ENCODE measurements at places on chromosomes 13 and 19. TPM values are rescaled to one million over a fixed set of nuclear protein-coding genes. Genes with fewer than 3 reads are reported as not detected.

The FFAR3 gene
- 0.14 TPM for total RNA-seq

The PRKCSH gene
- 123 TPM for total RNA-seq

The KISS1R gene
- total RNA-seq: not detected

The FFAR1 gene
- total RNA-seq: not detected

The ATP13A1 gene
- 20.1 TPM for total RNA-seq

The CYP4F3 gene
- not detected for total RNA-seq

The SIGLECL1 gene
- not detected for total RNA-seq

The IGFL4 gene
- total RNA-seq: not detected

The ZNF675 gene
- total RNA-seq: 4.4 TPM

DNA sequence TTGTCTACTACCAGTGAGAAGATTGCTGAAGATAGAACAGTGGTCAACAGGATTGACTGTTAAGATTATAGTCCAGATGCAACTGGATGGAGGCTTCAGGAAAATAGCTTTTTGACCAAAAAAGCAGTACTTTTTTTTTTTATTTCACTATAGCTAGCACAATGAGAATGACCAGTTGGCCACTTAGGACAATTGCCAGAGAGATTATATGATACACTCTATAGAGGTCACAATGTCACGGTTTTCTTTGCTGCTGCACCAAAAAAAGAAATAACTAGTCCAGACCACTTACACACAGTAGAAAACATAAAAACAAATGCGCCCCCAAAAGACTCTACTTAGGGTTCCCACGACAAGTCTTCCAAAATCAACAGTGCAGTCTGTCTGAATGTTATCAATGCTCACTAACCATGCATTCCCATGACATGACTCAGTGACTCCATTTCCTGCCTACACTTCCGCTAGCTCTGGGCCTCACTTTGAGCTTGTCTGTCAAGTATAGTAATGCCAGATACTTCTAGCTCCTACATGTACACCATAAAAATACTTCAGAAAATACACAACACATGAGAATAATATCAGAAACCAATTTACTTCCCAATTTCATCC is 209.1 kb upstream of the STARD13 start:
- DNase-seq: no peak

GRCh38 chr19:18496167-18496979 is 25.5 kb downstream of the ELL start:
- peak; percentile 73 for DNase-seq

- DNase-seq: no peak
Measured at GRCh38 chr13:36275190-36276002, 22.2 kb downstream of the CCDC169 start.

- DNase-seq: peak; percentile 66
Measured at GRCh38 chr19:18171605-18172327, 1.8 kb upstream of the IFI30 start.

DNA sequence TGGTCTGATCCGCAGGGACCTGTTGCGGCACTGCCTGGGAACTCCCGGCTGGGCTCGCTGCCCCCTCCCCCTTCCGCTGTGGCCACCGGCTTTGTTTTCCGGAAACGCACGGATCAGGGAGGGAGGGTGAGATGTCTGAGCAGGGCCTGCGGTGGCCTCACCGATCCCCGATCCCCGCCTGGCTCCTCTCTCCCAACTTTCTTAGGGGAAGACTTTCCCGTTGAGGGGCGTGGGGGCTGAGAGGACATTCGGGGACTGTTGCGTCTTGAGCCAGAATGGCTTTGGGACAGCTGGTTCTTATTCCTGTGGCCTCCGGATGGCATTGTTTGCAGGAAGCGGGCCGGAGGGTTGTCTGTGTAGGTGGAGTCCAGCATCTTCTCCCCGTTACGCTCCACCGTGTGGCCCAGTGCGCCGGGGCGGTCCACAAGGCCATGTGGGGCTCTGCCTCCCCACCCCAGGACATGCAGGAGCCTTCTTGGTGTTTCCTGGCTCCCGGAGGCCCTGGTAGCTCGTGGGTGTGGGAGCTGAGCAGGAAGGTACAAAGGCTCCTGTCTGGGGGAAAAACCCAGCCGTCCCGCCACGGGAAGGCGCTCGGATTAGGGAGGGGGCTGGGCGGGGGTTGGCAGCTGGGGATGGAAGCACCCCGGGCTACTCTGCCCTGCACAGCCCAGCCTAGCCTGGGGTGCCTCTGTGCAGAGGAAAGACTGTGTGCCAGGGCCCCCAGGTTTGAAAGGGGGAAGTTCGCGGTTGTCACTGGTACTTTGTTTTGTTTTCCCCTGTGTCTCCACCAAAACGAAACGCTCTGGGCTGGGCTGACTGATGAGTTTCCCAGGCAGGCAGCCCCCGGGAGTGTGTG is 1.3 kb downstream of the CSNK1G2 start:
- no peak for DNase-seq

DNA sequence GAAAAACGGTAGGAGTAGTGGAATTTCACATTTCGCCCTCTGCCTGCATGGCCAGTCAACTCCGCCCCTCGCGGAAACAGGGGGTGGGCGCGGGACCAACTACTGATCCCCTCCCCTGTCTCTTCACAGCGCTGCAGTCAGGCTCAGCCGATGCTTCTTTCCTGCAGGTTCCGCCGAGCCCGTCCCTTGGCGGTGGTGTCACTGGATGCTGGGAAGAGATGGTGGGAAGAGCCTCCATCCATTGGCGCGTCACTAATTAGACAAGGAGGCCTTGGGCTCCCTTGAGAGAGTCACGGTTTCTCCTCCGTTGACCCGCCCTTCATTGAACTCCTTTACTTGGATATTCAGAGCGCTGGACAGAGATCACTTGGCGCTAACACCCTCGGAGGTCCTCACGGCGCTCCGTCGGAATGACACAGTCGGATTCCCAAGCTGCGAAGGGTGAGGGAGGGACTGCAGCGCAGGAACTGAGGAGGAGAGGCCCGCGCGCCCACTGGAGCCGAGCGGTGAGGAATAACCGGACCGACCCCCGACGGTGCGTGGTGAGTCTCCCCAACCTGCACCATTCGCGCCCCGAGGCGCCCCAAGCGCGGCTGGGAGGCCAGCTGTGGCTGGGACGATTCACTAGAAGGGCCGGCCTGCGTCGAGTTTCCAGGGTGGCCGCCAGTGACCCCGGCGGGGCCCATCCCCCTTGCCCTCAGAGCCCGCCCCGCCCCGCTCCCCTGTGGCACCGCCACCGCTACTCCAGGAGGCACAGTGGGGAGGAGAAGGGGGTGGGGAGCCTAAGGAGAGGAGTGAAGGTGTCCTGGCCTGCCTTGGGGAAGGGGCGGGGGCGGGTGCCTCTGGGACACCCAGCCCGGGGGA is 11.2 kb upstream of the CEACAM21 start:
- DNase-seq: no peak

GRCh38 chr13:49838989-49839388 is 46.5 kb upstream of the KPNA3 start:
- DNase-seq: no peak

GRCh38 chr13:34617473-34618083 is 324.5 kb upstream of the NBEA start:
- DNase-seq: no peak

DNA sequence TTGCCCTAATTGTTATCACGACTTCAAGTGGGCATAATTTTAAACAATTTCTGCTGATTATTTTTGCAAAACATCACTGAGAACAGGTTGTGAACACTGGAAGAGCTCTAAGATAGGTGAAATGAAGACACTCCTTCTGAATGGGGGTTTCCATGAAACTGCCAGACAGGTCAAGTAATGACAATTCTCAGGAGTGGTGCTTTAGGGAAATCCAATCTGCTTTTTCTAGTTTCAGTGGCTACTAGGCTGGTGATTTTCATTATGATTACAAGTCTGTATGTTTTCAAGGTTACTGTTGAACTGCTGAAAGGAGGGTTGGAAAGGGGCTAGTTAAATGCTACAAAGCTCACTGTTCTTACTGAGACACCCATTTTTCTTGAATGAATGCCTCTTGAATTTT is 1724.2 kb downstream of the PCDH9 start:
- DNase-seq: no peak

DNA sequence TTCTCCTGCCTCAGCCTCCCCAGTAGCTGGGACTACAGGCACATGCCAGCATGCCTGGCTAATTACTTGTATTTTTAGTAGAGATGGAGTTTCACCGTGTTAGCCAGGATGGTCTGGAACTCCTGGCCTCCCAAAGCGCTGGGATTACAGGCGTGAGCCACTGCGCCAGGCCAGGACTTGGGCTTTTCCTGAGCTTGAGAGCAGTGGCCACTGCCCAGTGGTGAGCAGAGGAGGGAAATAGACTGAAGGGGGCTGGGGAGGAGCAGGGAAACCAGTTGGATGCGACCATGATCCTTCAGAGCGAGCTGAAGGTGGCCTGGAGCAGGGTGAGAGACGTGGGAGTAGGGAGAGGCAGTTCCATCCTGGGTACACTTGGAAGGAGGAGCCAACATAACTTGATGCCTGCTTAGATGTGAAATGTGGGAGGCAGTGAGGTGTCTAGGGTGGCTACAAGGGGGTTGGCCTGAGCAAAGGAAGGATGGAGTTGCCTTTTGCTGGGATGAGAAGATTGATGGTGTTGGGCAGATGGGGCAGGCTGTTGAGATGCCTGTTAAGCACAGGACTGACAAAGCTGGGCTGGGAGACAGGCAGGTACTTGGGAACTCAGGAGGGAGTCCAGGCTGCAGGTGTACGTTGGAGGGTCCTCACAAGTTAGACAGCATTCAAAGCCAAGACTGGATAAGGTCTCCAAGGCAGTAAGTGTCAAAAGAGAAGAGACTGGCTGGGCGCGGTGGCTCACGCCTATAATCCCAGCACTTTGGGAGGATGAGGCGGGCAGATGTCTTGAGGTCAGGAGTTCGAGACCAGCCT is 31.8 kb downstream of the KCTD15 start:
- no peak for DNase-seq

- no peak for DNase-seq
Measured at GRCh38 chr13:59562924-59563323, 600.8 kb downstream of the DIAPH3 start.

DNA sequence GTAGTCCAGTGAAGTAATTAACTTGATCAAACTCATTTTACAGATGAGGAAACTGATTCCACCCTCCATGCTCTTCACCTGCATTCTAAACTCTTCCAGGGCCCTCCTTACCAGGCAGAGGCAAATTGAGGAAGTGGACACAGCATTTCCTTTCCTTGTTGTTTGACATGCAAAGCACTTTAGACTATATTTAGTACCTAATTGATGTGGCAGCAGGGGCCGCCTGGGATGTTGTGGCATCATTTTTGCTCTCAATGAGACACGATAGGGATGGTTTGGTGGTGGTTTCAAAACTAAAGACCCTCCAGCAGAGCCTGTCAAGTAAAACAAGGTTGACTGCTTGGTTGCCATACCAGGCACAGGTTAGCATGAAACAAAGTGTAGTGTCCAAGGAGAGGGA is 7.9 kb downstream of the SIPA1L3 start:
- DNase-seq: no peak

- DNase-seq: peak; percentile 98
Measured at GRCh38 chr19:58278541-58279041, at the start of gene ZNF8. Gene ZNF8 (plus strand): TSS chr19:58278955. CDS start chr19:58279082, 127 bp downstream.

DNA sequence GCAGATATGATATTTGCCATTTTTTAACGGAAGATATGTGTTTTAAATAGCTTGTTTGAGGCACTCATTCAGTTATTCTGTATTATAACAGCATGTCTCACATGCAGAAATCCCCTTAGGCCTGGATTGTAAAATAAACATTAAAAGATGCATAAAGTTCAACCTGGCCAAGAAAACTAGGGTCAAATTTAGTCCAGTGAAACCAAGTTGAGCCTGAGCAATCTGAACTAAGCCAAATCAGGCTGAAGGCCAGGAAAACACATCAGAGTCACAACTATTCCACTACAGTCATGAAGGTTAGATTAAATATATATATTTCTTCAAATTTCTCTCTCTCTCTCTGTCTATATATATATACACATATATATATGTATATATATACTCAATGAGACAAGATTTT is 504.8 kb downstream of the SLITRK1 start:
- no peak for DNase-seq

- no peak for DNase-seq
Measured at GRCh38 chr19:38318660-38319059, 985 bp upstream of the KCNK6 start.

GRCh38 chr13:25690582-25690981 is 318.8 kb downstream of the ATP8A2 start:
- no peak for DNase-seq

DNA sequence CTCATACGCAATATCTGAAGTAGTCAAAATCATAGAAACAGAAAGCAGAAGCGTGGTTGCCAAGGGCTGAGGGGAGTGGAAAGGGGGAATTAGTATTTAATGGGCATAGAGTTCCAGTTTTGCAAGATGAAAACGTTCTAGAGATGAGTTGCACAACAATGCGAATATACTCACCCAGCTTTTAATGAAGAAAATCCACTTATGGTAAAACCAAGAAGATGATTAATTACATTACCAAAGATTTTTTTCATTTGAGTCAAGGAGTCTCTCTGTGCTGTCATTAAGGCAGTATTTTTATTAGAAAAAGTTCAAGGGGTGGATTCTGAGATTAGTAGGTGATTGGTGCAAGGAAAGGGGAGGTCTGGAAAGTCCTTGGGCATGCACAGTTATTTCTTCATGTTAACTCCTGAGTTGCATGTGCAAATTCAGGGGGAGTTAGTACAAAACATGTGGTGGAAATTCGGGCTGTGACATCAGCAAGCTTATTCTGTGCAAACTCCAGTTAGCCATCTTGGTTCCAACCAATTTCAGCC is 6.9 kb upstream of the CBY2 start:
- DNase-seq: no peak

- peak; percentile 82 for DNase-seq
Measured at GRCh38 chr19:30784850-30785457, 412.8 kb downstream of the ZNF536 start.

GRCh38 chr19:13797870-13798269 is 2.6 kb downstream of the ZSWIM4 start:
- DNase-seq: peak; percentile 23

GRCh38 chr13:92029641-92030040 is 631.2 kb downstream of the GPC5 start:
- DNase-seq: no peak

DNA sequence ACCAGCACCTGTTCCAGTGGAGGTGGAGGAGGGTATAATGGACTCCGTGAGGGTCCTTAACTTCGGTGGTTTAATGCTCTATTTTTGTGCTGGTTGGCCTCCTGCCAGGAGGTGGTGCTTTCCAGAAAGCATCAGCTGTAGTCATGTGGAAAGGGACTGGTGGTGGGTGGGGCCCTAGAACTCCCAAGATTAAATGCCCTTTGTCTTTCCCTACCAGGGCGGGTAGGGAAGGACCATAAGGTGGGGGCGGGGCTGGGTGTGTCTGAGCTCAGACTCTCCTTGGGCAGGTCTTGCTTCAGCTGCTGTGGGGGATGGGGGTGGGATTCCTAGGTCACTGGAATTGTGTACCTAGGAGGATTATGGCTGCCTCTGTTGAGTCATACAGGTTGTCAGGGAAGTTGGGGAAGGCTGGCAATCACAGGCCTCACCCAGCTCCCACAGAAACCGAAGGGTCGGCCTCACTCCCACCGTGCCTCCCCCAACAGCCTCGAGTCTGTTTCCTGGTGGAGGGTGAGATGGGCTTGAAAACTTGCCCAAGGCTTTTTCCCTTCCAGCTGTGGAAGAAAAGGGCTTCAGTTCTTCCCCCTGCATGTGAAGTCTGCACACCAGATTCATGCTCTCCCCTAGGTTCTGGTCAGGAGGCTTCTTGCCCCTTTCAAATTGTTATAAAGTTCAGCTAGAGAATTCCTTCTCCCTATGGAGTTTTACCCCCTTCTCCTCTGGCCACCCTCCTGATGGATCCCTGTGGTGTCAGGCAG is 60.3 kb upstream of the CLDN10 start:
- DNase-seq: no peak

GRCh38 chr19:41783612-41784011 is 12.8 kb upstream of the CEACAM3 start:
- DNase-seq: no peak

GRCh38 chr13:34247596-34247995 is 429.6 kb downstream of the RFC3 start:
- no peak for DNase-seq
